Foreskin keratinocyte (primary cell): ENCODE measurements at places on chromosomes 11 and 22.

GRCh38 chr11:22044126-22044525, 148.8 kb upstream of the ANO5 start:
- no peak for DNase-seq

GRCh38 chr22:35930933-35931332, 97.7 kb downstream of the RBFOX2 start:
- peak; percentile 28 for DNase-seq

GRCh38 chr22:48942698-48943566, 884.7 kb downstream of the BRD1 start:
- no peak for DNase-seq

DNA sequence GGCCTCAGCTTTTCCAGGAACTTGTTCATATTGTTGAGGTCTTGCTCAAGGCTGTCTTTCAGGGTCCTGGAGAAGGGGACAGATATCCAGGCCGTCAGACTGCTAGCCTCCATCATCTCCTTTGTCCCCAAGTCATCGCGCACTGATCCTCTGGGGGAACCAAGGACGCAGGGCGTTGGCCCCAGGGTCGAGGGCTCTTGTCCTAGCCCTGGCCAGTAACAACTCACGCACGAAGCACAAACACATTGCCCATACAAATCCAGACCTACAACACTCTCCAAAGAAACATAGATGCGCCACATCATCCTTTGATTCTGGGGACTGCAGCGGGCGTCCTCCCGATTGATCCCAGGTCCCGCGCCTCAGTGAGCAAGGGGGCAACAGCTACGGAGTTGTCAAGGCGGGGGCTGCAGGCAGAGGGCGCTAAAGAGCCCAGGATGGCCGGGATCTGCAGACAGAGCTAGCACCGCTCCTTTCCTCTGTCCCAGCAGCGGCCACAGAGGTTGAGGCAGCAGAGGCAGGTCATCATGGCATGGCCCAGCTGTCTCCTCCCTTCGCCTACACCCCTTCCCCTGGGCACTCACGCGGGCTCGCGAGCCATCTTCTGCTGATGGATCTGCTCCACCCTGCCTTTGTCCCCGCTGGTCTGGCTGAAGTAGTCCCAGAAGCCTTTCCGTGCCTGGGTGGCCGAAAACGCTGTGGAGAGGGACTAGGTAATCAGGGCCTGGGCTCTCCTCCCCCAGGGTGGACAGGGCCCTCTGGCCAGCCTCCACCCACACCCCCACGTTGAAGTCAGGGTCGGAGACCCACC, 472 bp downstream of the APOA5 start:
- DNase-seq: no peak

DNA sequence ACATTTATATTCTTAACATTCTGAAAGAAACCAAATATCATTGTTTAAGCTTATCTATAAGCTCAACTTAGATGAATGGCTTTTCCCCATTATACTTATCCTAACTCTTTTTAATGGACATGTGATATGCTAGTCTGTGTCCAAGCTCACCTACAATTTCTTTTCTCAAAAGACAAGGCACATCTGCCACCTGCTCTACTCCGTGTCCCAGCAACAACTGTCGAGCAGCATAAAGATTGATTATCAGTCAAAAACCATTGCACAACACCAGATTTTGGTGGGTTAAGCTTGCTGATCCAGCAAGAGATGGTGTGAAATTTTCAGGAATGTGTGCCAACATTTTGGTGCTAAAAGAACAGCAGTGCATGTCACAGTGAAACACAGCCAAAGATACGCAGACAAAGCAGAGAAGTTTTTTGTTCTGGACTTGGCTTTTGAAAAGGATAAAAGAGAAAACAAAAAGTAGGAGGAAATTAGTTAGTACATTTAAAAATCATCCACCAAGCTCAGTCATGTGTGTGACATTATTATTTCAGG, 65.8 kb downstream of the DCDC1 start:
- DNase-seq: no peak

- no peak for DNase-seq
These were observed 901 bp upstream of the KMT2A start for GRCh38 chr11:118435290-118435892.

GRCh38 chr11:131064373-131064991, 148.2 kb upstream of the SNX19 start:
- no peak for DNase-seq

DNA sequence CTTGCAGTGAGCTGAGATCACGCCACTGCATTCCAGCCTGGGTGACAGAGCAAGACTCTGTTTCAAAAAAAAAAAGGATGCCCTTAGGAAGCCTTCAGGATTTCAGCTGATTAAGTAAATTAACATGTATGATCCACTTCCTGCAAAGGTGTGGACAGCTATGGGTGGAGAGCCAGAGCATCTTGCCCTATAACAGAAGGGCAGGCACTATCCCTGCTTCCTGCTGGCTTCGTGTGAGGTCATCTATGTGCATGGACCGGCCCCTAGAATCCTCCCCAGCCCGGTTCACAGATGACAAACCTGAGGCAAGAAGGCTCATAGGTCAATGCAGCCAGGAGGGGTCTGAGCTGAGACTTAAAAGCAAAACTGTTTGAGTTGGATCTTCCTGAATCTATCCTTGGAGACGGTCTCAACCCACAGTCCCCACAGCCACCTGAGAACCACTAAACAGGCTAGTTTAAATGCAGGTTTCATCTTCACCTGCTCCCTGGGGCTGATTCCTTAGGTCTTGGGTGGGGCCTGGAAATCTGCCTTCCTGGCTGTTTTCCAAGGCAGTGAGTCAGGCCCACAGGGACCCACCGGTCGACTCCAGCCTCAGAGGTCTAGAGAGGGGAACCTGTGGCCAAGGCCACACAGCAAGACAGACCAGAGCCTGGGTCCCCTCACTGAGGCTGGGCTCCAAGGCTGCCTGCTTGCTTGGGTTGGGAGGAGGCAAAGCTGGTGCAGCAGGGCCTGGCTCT, 55.2 kb upstream of the MPEG1 start:
- DNase-seq: peak; percentile 77

DNA sequence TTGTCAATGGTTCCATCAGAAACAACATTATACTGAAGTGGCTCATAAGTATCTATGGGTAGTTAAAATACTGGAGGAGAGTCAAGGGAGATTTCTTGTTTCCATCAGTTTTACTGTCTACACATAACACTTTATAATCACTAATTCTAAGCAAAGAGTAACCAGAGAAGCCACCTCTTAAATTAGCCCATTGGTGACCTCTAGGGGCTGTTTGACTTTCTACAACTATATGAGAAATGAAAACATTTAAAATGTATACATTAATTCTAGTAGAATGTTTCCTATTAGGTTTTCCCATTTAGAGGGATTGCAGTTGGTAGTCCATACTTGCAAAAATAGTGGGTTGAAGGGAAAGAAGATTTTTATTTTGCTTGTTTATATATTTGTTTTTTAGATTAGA, 504.3 kb downstream of the FAM181B start:
- no peak for DNase-seq

GRCh38 chr11:78390809-78391208, 26.8 kb downstream of the GAB2 start:
- DNase-seq: no peak
